ENCODE measurements at places on chromosomes 5 and 9.
A peak's percentile ranks its signal among the peaks of the same experiment; 100 is the strongest.

DNA sequence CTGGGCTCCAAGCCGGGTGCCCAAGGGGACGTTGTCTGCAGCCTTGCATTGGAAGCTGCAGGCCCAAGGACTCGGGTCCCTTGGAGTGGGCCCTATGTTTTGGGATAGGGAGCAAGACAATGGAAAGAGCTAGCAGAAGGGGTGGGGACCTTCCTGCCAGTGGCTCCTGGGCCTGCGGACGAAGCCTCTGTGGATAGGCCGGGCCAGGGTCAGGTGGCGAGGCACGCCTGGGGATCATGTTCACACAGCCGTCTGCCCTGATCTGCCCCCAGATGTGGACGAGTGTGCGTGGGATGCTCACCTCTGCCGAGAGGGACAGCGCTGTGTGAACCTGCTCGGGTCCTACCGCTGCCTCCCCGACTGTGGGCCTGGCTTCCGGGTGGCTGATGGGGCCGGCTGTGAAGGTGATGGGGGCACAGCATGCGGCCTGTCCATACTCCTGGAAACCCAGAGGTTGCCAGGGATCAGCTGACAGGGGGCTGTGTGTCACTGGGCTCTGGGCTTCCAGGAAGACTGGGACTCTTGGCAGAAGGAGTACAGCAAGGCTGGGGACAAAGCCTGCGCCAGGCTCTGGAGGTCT, 16.6 kb upstream of the ASS1 start:
- H3K36me3 ChIP-seq, result no peaks in the 10 kb centered on the region
- DNase-seq, result peak; percentile 56
- H3K4me1 ChIP-seq, result no peaks in the 10 kb centered on the region
- H3K27me3 ChIP-seq, result peaks cover 15% of the 10 kb centered on the region
- no peak overlapping the region for H3K27ac ChIP-seq

GRCh38 chr5:1850324-1851154, 32.2 kb downstream of the IRX4 start:
- no peaks in the 10 kb centered on the region for H3K36me3 ChIP-seq
- H3K27ac ChIP-seq, result no peak overlapping the region
- peak; percentile 68 for DNase-seq
- peaks cover 68% of the 10 kb centered on the region for H3K27me3 ChIP-seq
- H3K4me1 ChIP-seq, result no peaks in the 10 kb centered on the region

DNA sequence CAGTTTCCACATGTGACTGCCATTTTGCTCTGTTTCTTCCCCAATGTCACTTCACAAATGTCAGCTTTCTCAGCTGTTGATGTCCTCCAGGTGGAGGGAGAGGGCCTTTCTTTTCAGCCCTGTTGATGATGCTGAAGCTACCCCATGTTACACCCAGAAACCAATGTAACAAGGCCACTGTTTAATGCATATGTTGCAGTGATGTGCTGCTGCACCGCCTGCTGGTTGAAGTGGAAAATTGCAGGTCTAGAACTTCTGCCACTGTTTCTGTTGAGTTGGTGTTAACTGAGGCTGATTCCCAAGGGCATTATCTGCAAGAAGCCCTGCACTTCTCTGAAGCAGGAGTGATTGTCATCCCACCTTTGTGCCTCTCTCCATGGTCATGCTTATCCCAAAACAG, 428.4 kb downstream of the KDM4C start:
- H3K4me1 ChIP-seq, result no peaks in the 10 kb centered on the region
- peaks cover 26% of the 10 kb centered on the region for H3K36me3 ChIP-seq
- peak overlapping the region; percentile 68 for H3K4me3 ChIP-seq

- H3K36me3 ChIP-seq, result no peaks in the 10 kb centered on the region
- H3K27me3 ChIP-seq, result no peaks in the 10 kb centered on the region
- H3K4me3 ChIP-seq, result no peak overlapping the region
- no peak overlapping the region for H3K27ac ChIP-seq
- no peak for DNase-seq
Measured at GRCh38 chr9:95157481-95158151, 159.9 kb downstream of the FANCC start.

GRCh38 chr9:4690144-4690543, 10.8 kb downstream of the CDC37L1 start:
- no peaks in the 10 kb centered on the region for H3K27me3 ChIP-seq
- peaks cover 3% of the 10 kb centered on the region for H3K4me1 ChIP-seq
- peaks cover 39% of the 10 kb centered on the region for H3K36me3 ChIP-seq
- no peak for DNase-seq
- no peak overlapping the region for H3K27ac ChIP-seq
